Stomach (tissue), 19 donors: ENCODE measurements at places on chromosomes 12 and 14.

DNA sequence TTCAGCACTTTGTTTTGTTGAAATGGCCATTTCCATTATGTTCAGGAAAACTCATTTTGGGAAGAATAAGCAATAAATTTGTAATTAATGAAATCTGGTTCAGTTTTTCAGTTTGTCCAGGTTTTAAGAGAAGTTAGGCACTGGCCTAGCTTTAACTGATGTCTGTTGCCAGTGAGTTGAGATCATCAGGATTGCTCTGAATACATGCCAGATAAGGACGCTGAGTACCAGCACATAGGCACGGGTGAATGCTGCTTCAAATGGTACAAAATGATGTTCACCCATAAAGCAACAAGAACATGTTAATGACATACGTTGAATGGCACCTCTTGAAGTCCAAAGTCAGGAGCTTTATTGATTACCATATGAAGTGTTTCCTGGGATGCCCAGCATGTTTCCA, 46.5 kb downstream of the PIWIL1 start:
- no peak for DNase-seq

- no peak for DNase-seq
These were observed 22.1 kb upstream of the AQP2 start for GRCh38 chr12:49928471-49928870.

DNA sequence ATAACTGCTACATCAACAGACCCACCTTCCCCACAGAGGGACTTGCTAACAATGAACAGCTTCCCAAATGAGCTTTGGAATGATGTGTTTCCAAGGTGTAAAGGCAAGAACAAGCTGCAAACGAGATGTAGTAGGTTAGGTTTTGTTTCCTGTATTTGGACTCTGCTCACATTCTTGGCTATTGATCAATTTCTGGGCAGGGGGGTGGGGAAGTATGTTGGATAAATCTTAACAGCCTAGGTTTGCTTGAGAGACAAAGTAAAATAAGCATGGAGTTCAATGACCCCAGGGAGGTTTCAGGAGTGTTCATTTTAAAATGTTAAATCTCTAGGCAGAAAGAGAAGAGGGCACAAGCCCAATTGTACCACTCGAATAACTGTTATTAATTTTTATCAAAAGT, 146.6 kb downstream of the DPY19L2 start:
- DNase-seq: no peak

GRCh38 chr12:131915823-131916222, 13.3 kb upstream of the PUS1 start:
- DNase-seq: no peak

- DNase-seq: peak; percentile 36
These were observed 119.5 kb downstream of the PAH start for GRCh38 chr12:102797528-102797927.
